ENCODE measurements at places on chromosomes 6 and 20.

- DNase-seq: no peak
These were observed 57.4 kb upstream of the FOXC1 start for GRCh38 chr6:1552296-1552761.

- no peak for DNase-seq
These were observed 27.8 kb upstream of the MROH8 start for GRCh38 chr20:37207171-37207570.

DNA sequence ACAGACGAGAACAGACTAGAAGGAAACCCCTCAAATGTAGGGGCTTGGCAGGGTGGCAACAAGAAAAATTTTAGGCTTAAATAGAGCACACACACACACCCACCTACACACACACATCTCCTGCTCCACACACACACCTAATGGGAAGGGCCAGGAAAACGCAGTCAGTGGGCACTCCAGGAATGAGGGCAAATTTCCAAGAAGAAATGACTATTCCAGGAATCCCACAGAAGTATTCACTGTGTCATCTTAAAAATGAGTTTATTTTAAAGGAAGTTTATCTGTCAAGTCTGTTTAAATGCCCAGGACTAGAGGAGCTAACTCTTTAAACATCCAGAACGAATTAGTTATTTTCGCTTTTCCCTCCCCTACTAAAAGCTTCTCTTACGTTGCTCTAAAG, 13.0 kb downstream of the ALDH8A1 start:
- DNase-seq: no peak

- no peak for DNase-seq
These were observed 587.8 kb upstream of the JAG1 start for GRCh38 chr20:11261533-11262000.
